ENCODE measurements at places on chromosomes 6 and 20.

DNA sequence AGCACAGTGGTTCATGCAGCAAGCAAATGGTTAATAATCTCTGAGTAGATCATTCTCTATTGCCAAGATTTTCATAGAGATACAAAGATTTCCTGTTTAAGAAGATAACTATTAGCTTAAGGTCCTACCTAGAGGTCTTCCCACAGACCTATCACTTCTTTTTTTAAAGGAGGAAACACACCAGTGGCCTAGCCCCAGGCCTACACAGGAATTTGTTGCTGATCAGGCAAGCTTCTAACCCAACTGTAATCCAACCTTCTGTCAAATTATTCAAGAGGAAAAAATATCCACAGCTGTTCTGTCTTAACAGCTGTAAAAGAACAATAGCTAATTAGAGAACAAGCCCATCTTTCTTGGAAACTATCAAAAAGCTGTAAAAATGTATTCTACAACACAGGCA lies 332.8 kb downstream of the BTBD9 start:
- no peak for DNase-seq

GRCh38 chr6:111824608-111825337 lies 48.5 kb downstream of the FYN start:
- DNase-seq = no peak

GRCh38 chr20:56690531-56691175 lies 61.5 kb downstream of the TFAP2C start:
- DNase-seq = no peak

DNA sequence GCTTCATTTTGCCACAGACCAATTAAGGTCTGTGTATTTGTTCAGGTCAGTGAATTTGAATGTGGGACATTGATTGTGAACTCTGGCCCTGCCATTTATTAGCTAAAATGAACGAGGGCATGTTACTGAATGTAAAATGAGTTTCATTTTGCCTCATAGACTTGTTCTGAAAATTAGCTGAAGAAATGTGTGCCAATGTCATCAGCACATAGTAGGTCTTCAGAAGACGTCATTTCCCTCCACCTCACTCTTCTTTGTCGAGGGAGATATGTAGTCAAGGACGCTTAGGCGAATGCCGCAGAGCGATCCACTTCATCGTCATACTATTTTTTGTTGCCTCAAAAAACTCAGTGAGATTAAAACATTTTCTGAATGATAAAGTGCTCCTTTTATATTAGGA lies 291.7 kb downstream of the SMOC2 start:
- no peak for DNase-seq

GRCh38 chr20:53609491-53610445 lies 16.1 kb upstream of the ZNF217 start:
- DNase-seq = no peak
